ENCODE measurements at places on chromosomes 5 and 9. TPM values are rescaled to one million over a fixed set of nuclear protein-coding genes. Genes with fewer than 3 reads are reported as not detected.

Gene PCDHGA8
- polyA plus RNA-seq: 0.29 TPM

Gene SLC46A2
- polyA plus RNA-seq: 0.08 TPM

Gene EXOC3
- polyA plus RNA-seq: 52.6 TPM

Gene EFNA5
- 27.5 TPM for polyA plus RNA-seq

Gene IFNB1
- polyA plus RNA-seq: not detected

Gene CPEB4
- polyA plus RNA-seq: 37.3 TPM

Gene NINJ1
- 40.2 TPM for polyA plus RNA-seq

Gene RGS3
- 47.4 TPM for polyA plus RNA-seq

Gene SYNPO
- 85.2 TPM for polyA plus RNA-seq

GRCh38 chr5:175663186-175664184 is 5.6 kb downstream of the HRH2 start:
- DNase-seq: no peak

- no peak for DNase-seq
Measured at GRCh38 chr9:72955571-72955970, 2.7 kb upstream of the ALDH1A1 start.

DNA sequence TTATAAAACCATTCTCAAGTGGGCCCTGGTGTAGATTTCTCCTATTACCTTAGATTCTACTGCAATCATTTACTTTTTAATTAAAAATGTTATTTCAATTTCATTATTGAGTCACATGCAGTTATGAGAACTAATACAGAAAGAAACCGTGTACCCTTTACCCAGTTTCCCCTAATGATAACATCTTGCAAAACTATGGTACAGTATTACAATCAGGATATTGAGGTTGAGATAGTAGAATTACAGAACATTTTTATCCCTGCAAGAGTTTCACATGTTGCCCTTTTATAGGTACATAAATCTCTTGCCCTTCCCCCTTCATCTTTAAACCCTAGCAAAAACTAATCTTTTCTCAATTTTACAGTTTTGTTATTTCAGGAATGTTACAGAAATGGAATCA is 11.0 kb upstream of the OMD start:
- no peak for DNase-seq

GRCh38 chr5:14153932-14154731 is 11.0 kb downstream of the TRIO start:
- DNase-seq: no peak

DNA sequence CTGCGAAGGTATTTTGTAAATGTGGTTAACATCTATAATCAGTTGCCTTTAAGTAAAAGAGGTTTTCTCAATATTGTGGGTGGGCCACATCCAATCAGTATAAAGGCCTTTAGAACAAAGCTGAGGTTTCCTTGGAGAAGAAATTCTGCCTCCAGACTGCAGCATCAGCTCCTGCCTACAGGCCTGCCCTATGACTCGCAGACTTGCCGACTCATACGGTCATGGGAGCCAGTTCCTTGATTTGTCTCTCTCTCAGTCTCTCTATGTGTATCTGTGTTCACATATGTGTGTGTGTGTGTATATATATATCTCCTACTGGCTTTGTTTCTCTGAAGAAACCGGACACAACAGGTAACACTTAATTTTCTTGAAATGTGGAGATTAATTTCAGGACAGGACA is 45.3 kb downstream of the SLC36A1 start:
- no peak for DNase-seq

GRCh38 chr9:97431549-97432143 is 19.8 kb downstream of the TDRD7 start:
- DNase-seq: no peak

GRCh38 chr5:142527234-142527633 is 158.7 kb downstream of the FGF1 start:
- DNase-seq: no peak

DNA sequence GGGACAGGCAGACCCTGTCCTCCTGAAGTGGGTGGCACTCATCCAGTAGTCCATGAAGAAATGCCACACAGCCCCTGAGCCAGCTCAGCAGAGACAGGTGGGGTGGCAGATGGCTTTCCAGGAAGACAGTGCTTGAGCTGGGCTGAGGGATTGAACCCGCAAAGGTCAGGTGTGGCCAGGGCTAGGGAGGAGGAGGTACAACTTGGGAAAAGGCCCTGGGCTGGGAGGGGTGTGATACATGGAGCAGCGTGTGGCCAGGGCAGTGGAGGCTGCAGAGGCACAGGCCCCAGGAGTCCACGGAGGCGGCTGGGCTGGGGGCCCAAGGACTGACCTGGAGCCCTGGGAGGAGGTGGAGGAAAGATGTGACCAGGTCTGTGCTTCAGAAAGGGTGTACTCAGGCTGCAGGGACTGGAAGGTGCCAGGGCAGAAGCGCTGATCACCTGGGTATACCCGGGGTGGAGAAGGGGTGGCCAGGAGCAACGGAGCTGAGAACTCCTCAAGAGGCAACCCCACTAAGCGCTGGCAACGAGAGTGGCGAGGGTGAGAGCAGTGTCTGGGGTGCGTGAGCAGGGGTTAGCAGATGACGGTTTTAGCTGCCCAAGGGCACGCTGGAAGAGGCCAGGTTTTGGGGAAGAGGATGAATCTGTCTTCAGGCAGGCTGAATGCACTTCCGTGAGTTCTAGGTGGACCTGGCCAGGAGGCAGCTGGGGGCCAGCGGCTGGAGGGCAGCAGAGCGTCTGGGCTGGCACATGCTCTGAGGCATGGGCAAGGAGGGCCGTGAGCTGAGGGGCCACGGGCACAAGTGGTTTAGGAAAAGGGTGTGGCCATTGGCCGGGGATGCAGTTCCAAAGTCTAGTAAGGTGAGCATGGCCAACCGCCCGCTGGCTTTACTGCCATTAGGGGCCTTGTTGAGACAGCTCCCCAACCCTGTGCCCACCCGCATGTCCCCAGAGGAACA is 3.9 kb upstream of the RABL6 start:
- DNase-seq: no peak

DNA sequence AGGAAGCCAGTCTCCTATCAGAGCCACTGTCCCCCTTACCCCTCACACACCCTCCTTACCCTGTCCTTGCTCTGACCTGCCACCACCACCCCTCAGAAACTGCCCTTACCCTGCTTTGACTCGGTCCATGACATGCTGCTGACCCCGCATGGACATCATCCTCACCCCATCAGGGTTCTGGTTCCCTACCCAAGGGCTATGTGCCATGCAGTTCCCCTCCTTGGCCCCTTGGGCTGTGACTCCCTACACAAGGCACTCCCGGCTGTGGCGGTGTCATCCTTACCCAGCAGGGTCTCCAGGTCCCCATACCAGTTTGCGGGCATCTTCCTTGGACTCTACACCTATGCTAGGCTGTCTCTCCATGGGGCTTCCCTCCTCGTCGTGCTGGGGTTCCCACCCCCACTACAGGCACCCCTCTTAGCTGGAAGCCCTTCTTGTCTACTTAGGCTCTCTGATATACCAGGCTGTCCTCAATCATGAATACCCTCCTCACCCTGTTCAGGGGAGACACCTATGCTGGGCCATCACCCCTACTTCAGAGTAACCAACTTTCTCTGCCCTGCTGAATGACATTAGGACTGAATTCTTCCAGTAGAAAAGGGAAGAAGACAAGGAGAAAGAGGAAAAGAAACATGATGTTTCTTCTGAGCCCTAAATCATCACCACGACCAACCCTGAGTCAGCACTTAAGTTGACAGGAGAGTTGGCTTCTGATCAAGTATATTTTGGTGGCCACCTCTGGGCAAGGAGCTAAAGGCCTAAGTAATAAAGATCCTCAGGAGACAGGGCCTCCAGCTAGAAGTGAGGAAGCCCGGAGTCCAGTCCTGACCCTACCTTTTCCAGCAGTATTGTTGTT is 115.2 kb downstream of the GCNT1 start:
- no peak for DNase-seq

- DNase-seq: no peak
Measured at GRCh38 chr9:94084314-94084713, at the start of gene PTPDC1. TSS of gene PTPDC1 (plus strand) at chr9:94084464. CDS start at chr9:94084531, 67 bp downstream.

- DNase-seq: no peak
Measured at GRCh38 chr9:5805478-5805877, 27.4 kb downstream of the ERMP1 start.

GRCh38 chr5:140113180-140113698 is 670 bp upstream of the PURA start:
- DNase-seq: no peak

GRCh38 chr5:166509085-166509484 is 1782.4 kb upstream of the WWC1 start:
- DNase-seq: peak; percentile 35

- DNase-seq: no peak
Measured at GRCh38 chr5:95783661-95784060, 38.9 kb downstream of the GLRX start.

DNA sequence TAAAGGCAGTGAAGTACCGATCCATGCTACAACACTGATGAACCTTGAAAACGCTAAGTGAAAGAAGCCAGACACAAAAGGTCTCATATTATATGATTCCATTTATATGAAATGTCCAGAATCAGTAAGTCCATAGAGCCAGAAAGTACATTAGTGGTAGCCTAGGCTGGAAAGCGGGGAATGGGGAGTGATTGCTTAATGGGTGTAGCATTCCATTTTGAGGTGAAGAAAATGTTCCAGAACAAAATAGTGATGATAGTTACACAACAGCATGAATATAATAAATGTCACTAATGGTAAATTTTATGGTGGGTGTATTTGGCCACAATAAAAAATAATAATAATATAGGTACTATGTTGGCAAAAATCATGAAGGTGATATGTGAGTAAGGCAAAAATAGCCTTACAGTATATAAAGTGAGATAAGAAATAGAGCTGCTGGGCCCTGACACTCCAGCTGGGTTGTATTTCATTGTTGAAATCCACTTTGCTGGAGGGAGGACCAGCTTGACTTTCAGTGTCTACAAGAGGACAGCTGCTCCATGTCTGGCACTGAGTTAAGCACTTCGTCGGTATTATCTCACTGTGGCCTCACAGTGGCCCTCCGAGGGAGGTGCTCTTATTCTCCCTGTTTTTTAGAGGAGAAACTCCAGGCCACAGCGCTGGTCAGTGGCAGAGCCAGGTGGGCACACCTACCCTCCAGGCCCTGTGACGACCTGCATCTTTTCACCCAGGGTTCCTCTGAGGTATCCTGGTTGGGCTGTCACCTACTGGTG is 22.4 kb upstream of the ANGPTL2 start:
- DNase-seq: no peak

DNA sequence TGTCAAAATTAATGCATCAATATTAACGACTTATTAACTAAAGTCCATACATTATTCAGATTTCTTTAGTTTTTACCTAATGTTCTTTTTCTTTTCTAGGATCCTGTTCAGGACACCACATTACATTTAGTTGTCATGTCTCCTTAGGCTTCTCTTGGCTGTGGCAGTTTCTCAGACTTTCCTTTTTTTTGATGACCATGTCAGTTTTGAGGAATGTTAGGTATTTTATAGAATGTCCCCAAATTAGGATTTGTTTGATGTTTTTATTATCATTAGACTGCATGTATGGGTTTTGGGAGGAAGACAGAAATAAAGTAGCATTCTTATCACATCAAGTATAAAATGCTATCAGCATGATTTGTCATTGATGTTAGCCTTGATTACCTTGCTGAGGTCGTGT is 32.0 kb downstream of the ZCCHC7 start:
- DNase-seq: no peak

- DNase-seq: no peak
Measured at GRCh38 chr5:7210549-7210948, 185.4 kb upstream of the ADCY2 start.

GRCh38 chr9:132814937-132815336 is 63.1 kb downstream of the AK8 start:
- no peak for DNase-seq

DNA sequence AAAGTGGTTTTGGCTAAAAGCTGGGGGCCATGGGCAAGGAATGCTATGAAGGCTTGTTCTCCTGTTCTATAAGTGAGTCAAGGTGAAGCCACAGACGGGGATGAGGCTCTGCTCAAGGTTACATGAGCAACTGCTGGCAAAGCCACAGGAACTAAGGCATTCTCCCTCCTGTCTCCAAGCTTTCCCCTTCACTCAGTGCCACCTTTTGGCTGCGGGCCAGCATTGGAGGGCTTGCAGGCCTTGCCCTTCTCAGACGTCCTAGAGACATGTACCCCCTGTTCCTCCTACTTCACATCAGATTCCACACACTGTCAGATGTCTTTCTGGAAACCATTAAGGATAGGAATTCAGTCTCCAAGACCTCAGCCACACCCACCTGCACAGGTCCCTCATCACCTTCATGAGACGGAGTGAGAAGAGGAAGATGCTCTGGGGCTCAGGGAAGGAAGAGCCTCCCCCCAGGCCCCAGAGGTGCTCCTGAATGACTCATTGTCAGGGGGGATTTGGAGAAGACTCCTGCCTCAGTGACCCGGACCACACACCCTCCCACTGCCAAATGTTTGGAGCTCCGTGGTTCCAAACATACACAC is 20.5 kb upstream of the MEIKIN start:
- DNase-seq: no peak

GRCh38 chr9:33196736-33197135 is 29.6 kb upstream of the B4GALT1 start:
- no peak for DNase-seq

- DNase-seq: no peak
Measured at GRCh38 chr5:148515460-148515859, 131.7 kb downstream of the FBXO38 start.

DNA sequence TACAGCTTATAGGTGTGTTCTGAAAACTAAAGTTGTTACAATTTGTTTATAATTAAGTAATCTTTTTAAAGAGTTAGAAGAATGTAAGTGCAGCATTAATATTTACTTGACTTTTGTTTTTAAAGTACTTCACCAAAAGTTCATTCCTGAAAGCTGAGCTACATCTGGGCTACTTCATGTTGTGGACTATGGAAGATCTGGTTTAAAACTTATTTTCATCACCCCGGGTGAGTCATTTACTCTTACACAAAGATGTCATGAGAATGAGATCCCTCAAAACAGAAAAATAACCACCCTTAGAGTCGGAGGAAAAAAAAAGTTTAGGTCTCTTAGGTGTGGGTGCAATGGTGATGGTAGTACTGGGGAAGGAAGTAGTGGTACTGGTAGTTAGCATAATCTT is 5.1 kb downstream of the POU5F2 start:
- no peak for DNase-seq

Measured in right renal cortex interstitium (tissue), 3 donors.